Inflammatory macrophage treated with lipopolysaccharide for 1 hour (primary cell): ENCODE measurements at places on chromosomes 6 and 20.
A peak's percentile ranks its signal among the peaks of the same experiment; 100 is the strongest.

GRCh38 chr6:54718541-54719023 lies 128.0 kb upstream of the FAM83B start:
- DNase-seq, result no peak

DNA sequence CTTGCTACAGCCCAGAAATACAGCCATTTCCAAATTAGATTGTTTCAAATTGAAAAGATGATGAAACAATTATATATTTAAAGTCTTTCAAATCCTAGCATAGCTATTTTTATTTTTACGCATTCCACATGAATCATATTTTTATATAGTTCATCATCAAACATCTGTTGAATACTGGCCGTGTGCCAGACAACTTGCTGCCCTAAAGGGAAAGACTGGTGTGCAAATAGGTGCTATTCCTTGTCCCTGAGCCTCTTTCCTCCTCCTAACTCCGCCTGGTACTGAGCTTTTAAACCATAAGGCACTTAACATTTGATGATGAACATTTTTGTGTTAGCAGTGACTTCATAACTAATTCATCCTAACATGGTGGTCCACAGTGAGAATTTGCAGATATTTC lies 18.7 kb upstream of the PLCG1 start:
- DNase-seq, result no peak

DNA sequence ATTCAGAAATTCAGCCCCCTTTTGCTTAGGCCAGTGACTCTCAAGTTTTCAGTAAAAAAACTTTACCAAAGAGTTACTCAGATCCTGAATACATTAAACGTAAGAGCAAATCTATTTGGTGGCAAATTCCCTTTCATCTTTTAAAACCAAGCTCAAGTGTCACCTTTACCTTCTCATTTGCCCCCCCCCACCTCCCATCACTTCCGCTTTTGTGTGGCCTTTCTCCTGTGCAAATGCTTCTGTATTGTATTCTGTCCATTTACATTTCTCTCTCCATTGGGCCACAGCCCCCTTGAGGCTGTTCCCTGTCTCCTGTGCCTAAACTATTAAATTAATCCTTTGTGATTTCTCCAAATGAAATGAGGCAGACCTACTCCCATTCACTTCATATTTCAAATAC lies 1.9 kb downstream of the NOL7 start:
- no peak for DNase-seq

- no peak for DNase-seq
Measured at GRCh38 chr6:121491576-121491975, 56.1 kb downstream of the GJA1 start.

GRCh38 chr6:130632277-130632676 lies 194.9 kb upstream of the SMLR1 start:
- no peak for DNase-seq

GRCh38 chr20:19734811-19735210 lies 23.2 kb upstream of the RIN2 start:
- no peak for DNase-seq

- no peak for DNase-seq
Measured at GRCh38 chr6:43739642-43740091, 30.3 kb upstream of the VEGFA start.

GRCh38 chr20:10954137-10954840 lies 280.5 kb upstream of the JAG1 start:
- no peak for DNase-seq

GRCh38 chr6:137640086-137640485 lies 145.9 kb upstream of the OLIG3 start:
- DNase-seq, result no peak

DNA sequence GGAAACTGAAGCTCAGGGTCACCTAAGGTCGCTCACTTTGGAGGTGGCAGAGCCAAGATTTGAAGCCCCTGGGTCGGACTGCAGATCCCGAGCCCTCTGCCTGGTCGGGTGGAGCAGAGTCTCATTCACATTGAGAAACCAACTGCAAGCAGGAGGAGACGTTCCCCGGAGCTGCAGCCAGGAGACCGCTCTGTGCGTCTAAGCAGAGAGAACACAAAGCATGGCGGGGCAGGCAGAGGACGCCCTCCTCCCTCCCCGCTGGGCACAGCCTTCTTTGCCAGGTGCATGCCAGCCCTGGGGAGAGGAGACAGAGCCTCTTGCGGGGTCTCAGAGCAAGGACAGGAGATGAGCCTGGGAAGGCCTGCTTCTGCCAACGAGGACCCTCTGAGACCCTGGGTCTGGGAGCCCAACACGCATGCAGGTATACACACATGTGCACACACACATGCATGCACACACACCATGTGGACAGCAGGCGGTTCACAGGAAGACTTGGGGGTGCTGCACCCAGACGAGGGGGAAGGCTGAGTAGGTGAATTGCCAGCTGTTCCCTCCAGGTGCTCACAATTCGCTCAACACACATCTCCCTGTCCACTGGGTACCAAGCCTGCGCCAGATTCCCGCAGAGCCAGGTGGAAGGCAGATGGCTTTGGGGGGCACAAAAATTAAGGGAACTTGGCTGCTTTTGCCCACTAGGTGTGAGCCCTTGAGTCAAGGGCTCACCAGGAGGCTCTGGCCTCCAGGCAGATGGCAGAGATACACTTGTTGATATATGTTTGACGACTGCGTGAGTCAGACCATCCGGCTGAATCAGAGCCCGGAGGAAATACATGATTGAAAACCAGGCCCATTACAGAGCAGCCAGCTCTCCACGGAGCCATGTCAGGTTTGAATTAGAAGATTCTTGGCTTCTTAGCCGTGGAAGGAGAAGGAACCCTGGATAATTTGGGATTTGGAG lies 5.5 kb upstream of the NTSR1 start:
- no peak for DNase-seq

DNA sequence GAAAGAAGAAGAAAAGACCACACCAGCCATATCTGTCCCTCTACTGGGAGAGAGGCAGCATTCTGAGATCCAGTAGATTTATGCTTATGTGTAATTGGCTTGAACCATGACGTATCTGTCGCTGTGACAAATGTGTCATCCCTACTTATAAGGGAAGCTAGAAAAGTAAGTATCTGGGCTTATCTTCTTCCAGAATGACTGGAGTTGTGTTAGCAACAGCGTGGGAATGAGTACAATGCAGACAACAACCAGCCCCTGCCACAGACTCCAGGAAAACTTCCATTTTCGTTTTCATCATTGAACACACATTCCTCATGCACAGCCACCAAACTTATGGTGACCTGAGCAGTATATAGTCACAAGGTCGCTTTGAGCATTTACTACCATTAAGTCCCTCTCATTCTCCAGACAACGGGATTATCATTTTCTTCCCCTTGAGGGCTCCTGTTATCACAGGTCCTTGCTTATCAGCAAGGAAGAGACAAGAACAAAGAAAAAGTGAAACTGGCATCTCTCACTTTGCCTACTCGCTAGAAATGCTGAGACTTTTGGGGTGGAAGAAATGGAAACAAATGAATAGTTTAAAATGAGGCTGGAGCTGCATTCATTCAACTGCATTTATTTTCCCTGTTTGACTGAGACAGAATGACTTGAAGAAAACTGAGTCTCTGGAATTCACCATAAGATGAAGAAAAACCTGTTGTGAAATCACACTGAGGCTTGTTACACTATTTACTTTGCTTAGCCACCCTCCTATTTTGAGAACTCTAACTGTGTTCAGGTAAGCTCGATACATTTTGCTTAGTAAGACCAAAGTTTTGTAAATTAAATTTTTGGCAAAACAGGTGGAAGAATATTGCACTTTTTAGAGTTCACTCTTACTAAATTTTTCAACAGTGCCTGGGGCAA lies 149.3 kb upstream of the FOXQ1 start:
- DNase-seq, result no peak

DNA sequence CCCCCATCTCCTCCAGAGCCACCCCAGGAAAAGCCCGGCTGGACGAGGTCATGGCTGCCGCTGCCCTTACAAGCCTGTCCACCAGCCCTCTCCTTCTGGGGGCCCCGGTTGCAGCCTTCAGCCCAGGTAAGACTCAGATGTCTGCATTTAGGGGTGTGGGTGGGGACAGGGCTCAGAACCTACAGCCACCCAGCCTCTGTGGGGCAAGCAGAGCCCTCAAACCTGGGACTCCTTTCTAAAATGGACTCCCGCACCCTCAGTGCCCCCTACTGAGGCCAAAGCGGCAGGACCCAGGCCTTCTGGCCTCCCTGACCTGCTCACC lies 1.7 kb downstream of the SLC2A4RG start:
- DNase-seq, result no peak

- no peak for DNase-seq
Measured at GRCh38 chr6:124008000-124008987, 204.6 kb downstream of the NKAIN2 start.

DNA sequence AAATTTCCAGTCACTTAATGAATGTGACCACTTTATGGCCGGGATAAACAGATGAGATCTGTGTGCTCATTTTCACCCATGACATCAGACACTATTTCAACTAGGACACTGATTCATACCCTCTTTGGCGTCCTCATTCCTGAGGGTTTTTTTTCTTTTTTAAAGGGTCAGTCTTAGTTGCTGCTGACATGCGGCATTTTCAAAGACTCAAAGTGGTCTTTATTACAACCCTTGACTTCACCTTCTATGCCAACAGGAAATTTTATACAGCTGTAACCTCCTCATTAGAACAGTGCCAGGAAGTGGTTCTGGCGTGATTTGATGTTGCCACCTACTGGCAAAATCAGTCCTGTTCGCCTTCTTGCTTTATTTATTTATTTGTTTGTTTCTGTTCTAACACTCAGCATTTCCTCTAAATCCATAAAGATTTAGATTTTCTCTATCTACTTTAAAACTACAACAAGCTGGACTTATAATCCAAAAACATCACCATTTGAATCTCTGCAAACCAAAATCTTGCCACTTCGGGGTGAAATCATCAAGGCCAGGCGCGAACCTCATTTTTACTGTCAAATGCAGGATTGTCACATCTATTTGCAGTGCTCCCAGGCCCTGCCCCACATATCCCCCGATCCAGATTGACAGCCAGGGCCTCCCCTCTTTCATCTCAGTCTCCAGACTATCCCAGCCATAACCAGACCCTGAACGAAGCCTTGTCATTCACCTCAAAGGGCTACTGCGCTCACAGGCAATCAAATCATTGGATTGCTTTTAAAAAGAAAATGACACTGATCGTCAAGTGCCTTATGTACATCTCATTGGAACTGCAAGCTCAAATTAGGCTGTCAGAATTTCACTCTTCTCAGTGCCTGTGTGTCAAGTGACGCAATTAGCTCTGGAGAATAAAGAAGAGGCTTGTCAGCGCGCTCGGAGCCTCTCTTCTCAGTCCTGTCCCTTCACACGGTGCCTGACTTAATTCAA lies 77.5 kb downstream of the C6orf118 start:
- DNase-seq, result no peak

- DNase-seq, result no peak
Measured at GRCh38 chr6:83365931-83366330, 64.9 kb downstream of the ME1 start.

- DNase-seq, result no peak
Measured at GRCh38 chr6:131172222-131172621, 37.0 kb downstream of the AKAP7 start.

DNA sequence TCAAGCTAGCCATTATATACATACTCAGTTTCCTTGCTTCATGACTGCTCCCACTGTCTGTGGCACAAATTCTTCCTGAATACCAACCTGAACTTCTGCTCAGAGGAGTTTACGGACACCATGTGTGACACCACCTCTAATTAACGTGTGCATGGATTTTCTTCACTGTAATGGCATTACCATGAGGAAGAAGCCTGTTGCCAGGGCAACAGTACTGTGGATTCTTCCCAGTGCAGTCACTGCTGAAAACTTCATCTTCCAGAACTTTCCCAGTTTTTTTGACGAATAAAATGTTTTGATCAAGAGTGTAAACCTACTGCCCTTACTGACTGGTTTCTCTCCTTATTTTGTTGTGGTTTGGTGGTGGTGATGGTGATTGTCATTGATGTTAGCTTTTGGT lies 444.3 kb upstream of the NRSN1 start:
- no peak for DNase-seq

DNA sequence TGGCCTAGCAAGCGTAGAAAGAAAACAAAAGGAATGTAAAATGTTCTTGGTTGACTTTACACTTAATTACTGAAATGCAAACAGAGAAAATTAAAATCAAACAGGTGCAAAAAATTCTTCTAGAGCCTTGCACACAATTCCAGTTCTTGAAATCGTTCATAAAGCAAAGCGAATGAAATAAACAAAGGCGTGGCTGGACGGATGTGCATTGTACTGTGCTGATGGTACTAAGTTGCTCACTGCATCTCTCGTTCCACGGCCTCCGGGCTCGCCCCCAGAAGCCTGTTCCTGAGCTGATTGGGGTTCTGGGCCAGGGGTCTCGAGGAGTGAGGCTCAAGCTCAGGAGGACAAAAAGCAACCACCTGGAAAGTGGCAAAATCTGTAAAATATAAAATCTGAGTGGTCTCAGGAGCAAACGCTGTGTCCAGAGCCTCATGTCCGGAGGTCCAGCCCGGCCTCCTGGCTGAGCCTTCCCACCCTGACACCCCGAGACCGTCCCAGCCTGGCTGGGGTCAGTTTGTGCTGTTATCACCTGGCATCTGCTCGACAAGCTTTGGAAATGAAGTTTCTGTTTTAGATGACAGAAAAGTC lies 71.3 kb downstream of the TTLL2 start:
- DNase-seq, result no peak

DNA sequence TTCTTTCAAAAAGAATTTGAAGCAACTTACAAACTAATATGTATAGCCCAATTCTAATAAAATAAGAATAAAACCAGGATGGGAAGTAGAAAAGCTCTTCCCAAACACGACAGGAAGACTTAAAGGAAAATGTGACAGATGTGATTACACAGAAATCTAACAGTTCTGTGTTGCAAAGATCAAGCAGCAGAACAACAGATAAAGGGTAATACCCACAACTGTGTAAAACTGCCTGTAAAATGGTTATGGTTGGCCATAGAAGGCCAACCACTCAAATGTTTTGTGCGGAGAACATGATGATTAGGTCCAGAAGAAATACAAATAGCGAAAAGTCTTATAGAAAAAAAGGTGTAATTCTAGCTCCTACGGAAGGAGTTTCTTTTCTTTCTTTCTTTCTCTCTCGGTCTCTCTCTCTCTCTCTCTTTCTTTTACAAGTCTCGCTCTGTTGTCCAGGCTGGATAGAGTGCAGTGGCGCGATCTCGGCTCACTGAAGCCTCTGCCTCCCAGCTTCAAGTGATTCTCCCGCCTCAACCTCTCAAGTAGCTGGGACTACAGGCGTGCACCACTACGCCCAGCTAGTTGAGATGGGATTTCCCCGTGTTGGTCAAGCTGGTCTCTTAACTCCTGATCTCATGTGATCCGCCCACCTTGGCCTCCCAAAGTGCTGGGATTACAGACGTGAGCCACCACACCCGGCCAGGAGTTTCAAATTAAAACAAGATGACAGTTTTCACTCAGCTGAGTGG lies 128.5 kb downstream of the QRSL1 start:
- DNase-seq, result no peak

DNA sequence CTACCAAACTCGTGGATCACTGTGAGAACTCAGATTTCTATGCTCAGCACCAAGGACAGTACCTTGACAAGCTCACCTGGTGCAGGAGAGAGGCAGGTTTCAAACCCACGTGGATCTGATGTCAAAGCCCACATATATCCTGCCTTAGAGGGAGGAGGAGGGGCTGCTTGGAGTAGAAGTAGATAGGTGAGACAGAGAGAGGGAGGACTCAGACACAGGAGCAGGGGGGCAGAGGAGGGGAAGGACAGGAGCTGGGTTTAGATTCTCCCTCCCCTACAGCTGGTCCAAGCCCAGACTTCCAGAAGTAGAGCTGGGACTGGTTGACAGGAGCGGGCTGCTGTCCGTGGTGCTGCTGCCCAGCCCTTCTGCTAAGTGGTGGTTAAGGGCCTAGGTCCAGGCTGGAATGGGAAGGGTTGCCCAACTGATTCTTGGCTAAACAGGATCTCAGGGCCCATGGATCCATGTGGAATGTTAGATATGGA lies 77.5 kb downstream of the CDH22 start:
- DNase-seq, result peak; percentile 14

- DNase-seq, result no peak
Measured at GRCh38 chr6:104689551-104690205, 170.0 kb downstream of the HACE1 start.
